ENCODE measurements at places on chromosomes 2 and 18.

DNA sequence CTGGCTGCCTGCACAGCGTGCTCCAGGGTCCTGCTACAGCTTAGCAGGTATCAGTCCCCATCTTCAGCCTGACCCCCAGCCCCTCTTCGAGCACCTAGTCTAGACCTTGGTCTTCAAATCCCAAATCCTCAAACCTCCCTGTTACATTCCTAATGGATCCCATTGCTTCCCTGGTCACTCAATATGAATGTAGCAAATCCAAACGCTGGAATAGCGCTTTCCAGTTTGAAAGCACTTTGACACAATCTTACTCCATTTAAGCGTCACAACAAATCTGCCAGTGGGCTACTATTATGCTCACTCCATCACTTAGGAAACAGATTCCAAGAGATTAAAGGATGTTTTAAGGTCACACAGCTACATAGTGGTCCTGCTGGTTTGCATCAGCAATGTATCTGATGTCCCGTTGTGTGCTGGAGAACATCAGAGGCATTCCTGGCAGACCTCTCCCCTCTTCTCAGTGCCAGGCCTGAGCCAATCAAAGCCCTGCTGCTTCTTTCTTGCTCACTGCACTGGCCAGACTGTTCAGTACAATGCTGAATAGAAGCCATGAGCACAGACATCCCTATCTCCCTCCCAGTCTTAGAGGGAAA lies 11.1 kb upstream of the INO80C start:
- no peak for DNase-seq

DNA sequence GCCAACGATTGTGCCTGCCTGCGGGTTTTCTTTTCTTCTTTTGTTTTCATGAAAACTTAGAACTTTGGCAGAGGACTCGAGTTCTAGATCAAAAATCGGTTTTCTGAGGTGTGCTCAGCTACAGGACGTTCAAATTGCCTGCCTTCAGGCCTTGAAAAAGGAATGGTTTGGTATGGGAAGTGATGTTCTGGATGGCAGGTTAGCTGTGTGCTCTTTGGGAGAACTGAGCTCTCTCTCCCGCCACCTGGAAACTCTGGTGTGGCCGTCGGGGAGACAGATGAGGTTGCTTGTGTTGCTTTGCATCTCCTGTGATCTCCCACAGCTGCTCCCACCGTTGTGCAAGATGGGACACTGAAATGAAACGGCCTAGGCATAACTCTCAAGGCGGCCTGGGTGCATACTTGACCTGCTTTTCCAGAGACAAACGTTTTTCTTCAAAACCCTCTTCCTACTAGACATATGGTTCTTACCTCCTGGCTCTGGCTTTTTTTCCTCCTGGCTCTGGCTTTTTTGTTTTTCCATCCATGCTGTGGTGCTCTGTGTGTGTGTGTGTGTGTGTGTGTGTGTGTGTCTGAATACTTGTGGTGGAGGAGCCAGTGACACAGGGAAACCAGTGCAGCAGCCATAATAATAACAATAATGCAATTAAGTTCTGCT lies 2.0 kb downstream of the FMNL2 start:
- DNase-seq, result no peak

GRCh38 chr2:211371465-211371864 lies 815.1 kb downstream of the CPS1 start:
- no peak for DNase-seq

GRCh38 chr2:158099716-158100115 lies 2.0 kb upstream of the UPP2 start:
- DNase-seq, result no peak

GRCh38 chr2:86347401-86347800 lies 10.0 kb upstream of the REEP1 start:
- DNase-seq, result no peak

Measured in stimulated activated effector memory CD8-positive, alpha-beta T cell treated with anti-CD3 and anti-CD28 coated beads, Interleukin-12 subunit alpha, Interleukin-12 subunit beta, amount 100 ng/mL, for 72 hours (primary cell).